ENCODE measurements at places on chromosomes 1 and 21.

DNA sequence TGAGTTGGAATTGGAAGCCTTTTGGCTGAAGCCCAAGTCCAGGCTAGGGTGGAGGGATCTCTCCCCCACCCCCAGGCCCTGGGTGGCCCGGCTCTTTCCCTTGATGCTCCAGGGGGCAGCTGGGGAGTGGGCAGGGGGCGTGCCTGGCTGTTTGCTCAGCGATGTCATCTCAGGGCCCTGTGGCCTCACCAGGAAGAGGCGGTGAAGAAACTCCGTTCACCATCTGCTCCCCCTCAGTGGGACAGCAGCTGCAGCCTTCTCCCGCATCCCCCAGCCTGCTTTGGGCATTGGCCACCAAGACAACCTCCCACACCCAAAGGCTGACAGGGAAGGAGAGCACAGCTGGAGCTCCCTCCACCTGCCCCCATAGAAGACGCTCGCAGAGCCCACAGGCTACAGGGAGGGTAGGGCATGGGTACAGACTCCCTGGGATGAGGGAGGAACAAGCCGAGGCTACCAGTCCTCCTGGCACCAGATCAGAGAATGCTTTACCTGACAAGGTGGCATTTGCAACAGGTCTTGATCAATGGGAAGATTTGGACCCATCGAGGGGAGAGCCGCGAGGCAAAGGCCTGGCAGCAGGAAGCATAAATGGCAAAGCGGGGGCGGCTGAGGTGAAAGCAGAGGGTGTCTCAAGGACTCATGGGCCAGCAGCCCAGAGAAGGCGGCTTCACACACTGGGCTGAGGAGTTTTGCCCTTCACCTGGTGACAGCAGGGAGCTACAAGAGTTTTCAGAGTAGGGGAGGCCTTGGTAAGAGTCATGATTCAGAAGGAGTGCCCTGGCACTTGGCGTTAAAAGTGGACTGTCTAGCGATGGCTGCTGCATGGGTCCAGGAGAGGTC, 6.5 kb upstream of the GUCA2A start:
- no peak for DNase-seq

- DNase-seq = no peak
Measured at GRCh38 chr1:172069534-172069933, 228.2 kb downstream of the DNM3 start.

DNA sequence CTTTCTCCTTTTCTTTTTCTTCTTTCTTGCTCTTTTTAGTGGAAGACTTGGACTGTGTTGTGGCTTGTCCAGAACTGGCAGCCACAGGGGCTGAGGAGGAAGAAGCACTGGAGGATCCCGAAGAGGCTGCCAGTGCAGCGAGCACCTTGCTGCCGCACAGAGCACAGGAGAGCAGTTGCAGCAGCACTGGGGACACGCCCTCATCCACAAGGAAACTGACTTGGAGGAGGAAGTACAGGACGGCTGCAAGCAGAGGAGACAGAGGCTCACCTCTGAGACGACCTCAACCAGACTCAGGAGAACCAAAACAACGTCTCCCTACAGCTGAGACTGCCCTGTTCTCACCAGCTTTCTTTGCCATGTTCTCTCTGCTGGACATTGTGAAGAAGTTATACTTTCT, 88.9 kb downstream of the UBR4 start:
- DNase-seq = no peak

DNA sequence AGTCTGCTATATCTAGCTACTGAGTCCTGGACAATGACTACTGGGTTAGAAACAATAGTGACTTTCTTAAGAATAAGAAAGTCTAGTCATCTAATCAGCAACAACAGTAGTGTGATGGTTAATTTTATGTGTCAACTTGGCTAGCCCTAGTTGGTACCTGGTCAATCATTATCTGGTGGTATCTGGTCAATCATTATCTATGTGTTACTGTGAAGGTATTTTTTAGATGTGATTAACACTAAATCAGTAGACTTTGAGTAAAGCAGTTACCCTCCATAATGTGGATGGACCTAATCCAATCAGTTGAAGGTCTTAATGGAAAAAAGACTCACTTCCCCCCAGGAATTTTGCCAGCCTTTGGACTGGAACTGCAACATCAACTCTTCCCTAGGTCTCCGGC, 312.6 kb downstream of the SIPA1L2 start:
- no peak for DNase-seq

DNA sequence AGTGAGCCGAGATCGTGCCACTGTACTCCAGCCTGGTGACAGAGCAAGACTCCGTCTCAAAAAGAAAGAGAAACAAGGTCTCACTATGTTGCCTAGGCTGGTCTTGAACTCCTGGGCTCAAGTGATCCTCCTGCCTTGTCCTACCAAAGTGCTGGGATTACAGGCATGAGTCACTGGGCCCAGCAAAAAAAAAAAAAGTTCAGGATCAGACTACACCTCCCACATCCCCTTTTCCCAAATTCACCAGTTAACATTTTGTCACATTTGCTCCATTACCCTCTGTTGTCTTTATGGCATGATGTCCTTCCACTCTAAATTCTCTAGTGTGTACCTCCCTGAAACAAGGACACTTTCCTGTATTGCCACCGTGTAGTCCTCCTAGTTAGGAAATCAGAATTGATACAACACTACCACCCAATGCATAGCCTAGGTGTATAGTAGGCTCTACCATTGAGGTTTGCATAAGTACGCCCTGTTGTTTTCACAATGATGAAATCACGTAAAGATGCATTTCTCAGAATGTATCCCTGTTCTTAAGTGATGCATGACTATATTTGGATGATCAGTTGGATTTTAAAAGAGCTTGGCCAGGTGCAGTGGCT, 10.7 kb downstream of the SPEN start:
- no peak for DNase-seq

GRCh38 chr1:54240741-54241335, 40.9 kb downstream of the MRPL37 start:
- no peak for DNase-seq

GRCh38 chr1:205259324-205259832, 31.6 kb downstream of the TMCC2 start:
- no peak for DNase-seq

- no peak for DNase-seq
Measured at GRCh38 chr1:99964806-99965205, 5.0 kb upstream of the SLC35A3 start.
